ENCODE measurements at places on chromosomes 2 and 18. TPM values are rescaled to one million over a fixed set of nuclear protein-coding genes. Genes with fewer than 3 reads are reported as not detected.

The TMEM198 gene
- not detected for total RNA-seq

The C2orf69 gene
- 6.9 TPM for total RNA-seq

The RUFY4 gene
- total RNA-seq, result not detected

The C1QL2 gene
- total RNA-seq, result not detected

The FZD7 gene
- 0.16 TPM for total RNA-seq

The MPHOSPH10 gene
- 21.1 TPM for total RNA-seq

The MRPL53 gene
- 43.2 TPM for total RNA-seq

The TRIM43 gene
- total RNA-seq, result not detected

The ITGB6 gene
- total RNA-seq, result not detected

The ANKRD30BL gene
- total RNA-seq, result not detected

The DIPK1C gene
- total RNA-seq, result not detected

The SCG2 gene
- 0.38 TPM for total RNA-seq

The CTLA4 gene
- total RNA-seq, result 0.16 TPM

The BOK gene
- 34.8 TPM for total RNA-seq

The LYG1 gene
- total RNA-seq, result 0.57 TPM

The POTEI gene
- 0.16 TPM for total RNA-seq

The METTL5 gene
- total RNA-seq, result 29.0 TPM

The DNER gene
- 0.82 TPM for total RNA-seq

The IL1F10 gene
- not detected for total RNA-seq

The SERPINB13 gene
- not detected for total RNA-seq

The TUBA4B gene
- not detected for total RNA-seq

The SLC5A7 gene
- total RNA-seq, result not detected

The LIMS2 gene
- 11.2 TPM for total RNA-seq

The MROH2A gene
- total RNA-seq, result not detected

The CD8A gene
- total RNA-seq, result not detected

The CCBE1 gene
- total RNA-seq, result 1.2 TPM

The GCFC2 gene
- 13.0 TPM for total RNA-seq

The NXPH2 gene
- total RNA-seq, result not detected

The CCDC102B gene
- total RNA-seq, result 13.8 TPM

The WNT10A gene
- not detected for total RNA-seq

The HOXD8 gene
- total RNA-seq, result 12.6 TPM

The RAX gene
- not detected for total RNA-seq

The HOXD4 gene
- 2.1 TPM for total RNA-seq

The PLA2R1 gene
- total RNA-seq, result 37.4 TPM

The CXXC1 gene
- 33.4 TPM for total RNA-seq

The CCDC74A gene
- 3.7 TPM for total RNA-seq

The ZNF514 gene
- 11.2 TPM for total RNA-seq

The MARCHF4 gene
- 5.7 TPM for total RNA-seq

The SPC25 gene
- total RNA-seq, result 3.0 TPM

The CRYGD gene
- total RNA-seq, result not detected

The RGPD8 gene
- 5.2 TPM for total RNA-seq

The PDE11A gene
- total RNA-seq, result under 0.01 TPM

The CLIP4 gene
- total RNA-seq, result 26.7 TPM

The ZNF396 gene
- total RNA-seq, result 0.65 TPM

The IL36G gene
- total RNA-seq, result not detected

The TLX2 gene
- not detected for total RNA-seq
